Stimulated activated naive CD8-positive, alpha-beta T cell treated with anti-CD3 and anti-CD28 coated beads, Interleukin-15, Interleukin-2, amounts not matched to agents 100 U/mL and 50 U/mL, for 24 hours (primary cell): ENCODE measurements at places on chromosomes 2 and 18.
A peak's percentile ranks its signal among the peaks of the same experiment; 100 is the strongest.

DNA sequence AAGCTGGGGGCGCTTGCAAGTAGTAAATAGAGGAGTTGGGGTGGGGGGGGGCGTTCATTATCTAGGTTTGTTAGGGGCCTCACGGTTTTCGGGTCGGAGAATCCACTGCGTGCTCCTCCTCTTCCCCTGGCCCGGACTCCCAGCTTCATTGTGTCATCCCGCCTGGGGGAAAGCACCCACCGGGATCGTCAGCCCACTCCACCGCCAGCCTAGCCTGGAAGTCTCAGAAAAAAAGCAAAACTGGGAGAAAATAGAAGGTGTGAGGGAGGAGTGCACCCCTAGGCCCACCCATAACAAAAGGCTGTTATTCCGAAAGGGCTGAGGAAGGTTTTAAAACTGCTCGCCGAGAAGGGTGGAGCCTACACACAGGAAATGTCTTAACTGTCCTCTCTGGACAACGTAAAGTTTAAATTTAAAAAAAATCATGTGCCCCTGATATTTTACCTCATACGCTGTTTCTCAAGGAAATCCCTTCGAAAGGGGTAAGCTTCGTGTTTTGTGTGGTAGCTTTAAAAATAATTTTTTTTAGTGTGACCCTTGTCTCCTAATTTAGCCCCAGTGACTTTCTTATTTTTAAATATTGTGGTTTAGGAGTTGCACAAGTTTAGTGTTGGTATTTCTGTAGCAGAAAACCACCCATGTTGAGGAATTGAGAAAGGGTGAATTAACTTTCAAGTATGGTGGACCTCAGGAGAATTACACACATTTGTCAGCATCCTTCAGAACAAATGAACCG is 104.2 kb downstream of the SPTBN1 start:
- DNase-seq, result peak; percentile 48

DNA sequence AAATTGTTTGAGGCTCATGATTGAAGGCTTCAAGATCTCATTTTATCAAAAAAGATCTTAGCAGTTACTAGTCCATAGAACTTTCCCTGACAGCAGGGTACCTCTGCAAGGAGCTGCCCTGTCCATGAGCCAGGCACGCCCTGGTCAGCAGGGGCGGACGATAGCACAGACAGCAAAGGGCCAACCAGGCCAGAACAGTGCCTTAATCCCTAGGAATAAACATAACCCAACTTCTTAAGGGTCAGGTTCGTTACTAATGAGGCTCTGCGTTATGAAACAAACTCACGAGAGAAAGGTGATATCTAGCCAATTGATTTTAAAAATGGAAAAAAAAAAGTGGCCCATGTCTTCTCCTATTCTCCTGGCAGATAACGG is 59.2 kb downstream of the BCL2 start:
- DNase-seq, result no peak

DNA sequence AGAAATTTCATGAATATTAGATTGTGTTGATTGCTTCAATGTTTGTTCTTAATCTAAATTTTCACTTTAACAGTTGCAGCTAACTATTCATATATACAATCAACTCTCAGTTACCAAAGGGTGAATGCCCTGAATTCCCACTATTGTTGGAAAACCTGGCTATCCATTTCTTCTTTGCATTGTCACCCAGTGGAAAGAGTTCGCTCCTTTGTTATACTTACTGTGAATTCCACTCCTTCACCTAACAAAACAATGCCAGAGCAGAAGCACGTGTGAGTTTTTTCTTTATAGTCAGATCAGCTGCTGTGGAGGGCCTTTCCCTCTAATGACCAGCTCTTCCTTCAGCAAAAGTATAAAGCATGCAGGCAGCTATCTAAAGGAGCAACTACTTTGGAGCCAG is 409.2 kb upstream of the NRP2 start:
- no peak for DNase-seq

DNA sequence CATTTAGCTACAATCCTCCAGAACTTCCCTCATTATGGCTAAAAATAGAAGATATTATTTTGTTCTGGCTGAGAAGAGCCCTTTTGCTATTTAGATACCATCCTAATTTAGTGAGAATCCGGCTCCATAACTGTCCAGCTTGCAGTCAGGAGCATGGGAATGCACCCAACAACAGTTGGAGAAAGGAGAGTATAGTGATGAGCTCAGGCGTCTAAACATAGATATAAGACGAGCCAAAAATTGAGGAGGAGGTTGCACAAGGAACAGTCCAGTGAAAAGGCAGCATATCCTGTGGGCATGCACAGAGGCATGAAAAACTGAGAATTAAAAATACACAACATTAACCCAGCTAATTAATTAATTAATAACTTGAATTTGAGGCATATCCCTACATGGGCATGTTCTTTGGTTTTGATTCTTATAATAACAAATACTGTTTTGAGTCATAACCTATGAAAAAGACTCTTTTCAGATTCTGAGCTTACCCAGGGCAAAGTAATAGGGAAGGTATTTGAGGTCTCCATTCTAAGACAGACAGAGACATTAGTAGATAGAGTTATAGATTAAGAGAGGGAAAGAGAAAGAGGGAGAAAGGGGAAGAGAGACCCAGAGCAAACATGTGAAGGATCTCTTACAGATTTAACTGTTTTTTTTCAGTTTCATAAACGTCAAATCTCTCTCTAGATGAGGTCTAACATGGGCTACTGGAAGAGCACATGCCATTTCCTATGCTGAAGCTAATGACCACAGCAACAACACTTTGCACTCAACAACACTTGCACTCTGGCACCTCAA is 311.2 kb downstream of the OSR1 start:
- no peak for DNase-seq

GRCh38 chr18:59208602-59209125 is 11.3 kb upstream of the GRP start:
- no peak for DNase-seq

GRCh38 chr2:12110074-12110473 is 363.6 kb downstream of the LPIN1 start:
- no peak for DNase-seq

DNA sequence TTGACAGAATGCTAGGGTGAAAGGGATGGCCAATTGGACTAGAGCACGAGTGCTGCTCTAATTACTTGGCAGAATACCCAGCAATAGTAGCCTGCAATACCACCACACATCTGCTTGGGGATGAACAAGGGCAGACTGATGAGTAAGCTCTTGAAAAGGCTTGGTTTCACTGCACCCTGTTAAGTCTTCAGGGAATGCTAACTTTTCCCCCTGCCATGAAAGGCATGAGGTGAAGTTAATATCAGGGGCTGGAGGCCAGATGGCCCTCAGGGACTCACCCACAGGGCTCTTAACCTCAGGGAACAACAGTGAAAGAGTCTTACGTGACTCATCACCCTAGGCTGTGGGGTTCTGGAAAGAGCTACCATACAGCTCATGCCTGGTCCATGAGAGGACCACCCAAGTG is 51.7 kb upstream of the MYL1 start:
- DNase-seq, result no peak

DNA sequence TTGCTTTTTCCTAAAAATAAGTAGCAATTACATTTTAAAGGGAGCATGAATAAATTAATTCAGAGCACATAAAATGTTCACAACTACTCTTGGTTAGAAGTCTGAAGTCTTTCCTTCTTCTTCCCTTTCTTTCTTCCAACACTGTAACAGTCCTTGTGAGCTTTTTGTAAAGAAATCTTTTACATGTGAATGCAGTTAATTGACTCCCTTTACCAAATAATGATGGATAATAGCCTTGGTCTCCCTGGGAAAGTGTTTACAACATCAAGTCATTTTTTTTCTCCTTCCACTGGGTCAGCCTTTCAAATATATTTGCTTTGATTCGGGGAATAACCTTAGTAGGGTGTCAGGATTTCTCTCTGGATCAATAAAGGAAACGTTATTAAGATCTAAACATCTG is 39.1 kb downstream of the CALCRL start:
- no peak for DNase-seq
